Immature natural killer cell (primary cell): ENCODE measurements at places on chromosomes 4 and X. TPM values are rescaled to one million over a fixed set of nuclear protein-coding genes. Genes with fewer than 3 reads are reported as not detected.
A peak's percentile ranks its signal among the peaks of the same experiment; 100 is the strongest.

Gene PABPC1L2B
- not detected for polyA plus RNA-seq

Gene WDR17
- polyA plus RNA-seq: not detected

Gene TMEM255A
- polyA plus RNA-seq: 4.0 TPM

Gene RHOH
- 82.0 TPM for polyA plus RNA-seq

Gene MAGEB16
- not detected for polyA plus RNA-seq

Gene ZMYM3
- polyA plus RNA-seq: 5.6 TPM

Gene PTPN13
- polyA plus RNA-seq: not detected

Gene CAMK2D
- 14.8 TPM for polyA plus RNA-seq

Gene MAGEE1
- 3.6 TPM for polyA plus RNA-seq

Gene GPR78
- not detected for polyA plus RNA-seq

Gene ADH1A
- not detected for polyA plus RNA-seq

DNA sequence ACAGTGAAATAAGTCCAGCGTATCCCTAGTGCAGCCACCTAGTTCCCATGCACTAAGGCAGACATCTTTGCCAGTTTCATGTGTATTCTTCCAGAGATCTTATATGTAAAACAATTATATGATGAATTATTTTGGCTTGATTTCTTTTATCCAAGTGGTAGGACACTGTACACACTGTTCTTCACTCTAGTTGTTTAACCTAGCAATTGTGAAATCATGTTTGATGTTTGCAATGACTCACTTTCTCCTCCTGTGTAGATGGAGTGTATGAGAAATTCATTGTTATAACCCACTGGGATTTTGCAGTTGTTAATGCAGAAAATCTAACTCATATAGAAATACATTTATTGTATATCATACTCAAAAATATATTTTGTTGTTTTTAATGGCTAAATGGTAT, 17.5 kb upstream of the TBC1D1 start:
- DNase-seq: no peak
- peaks cover 8% of the 10 kb centered on the region for H3K36me3 ChIP-seq
- no peaks in the 10 kb centered on the region for H3K27me3 ChIP-seq
- H3K4me1 ChIP-seq: peaks cover 6% of the 10 kb centered on the region

DNA sequence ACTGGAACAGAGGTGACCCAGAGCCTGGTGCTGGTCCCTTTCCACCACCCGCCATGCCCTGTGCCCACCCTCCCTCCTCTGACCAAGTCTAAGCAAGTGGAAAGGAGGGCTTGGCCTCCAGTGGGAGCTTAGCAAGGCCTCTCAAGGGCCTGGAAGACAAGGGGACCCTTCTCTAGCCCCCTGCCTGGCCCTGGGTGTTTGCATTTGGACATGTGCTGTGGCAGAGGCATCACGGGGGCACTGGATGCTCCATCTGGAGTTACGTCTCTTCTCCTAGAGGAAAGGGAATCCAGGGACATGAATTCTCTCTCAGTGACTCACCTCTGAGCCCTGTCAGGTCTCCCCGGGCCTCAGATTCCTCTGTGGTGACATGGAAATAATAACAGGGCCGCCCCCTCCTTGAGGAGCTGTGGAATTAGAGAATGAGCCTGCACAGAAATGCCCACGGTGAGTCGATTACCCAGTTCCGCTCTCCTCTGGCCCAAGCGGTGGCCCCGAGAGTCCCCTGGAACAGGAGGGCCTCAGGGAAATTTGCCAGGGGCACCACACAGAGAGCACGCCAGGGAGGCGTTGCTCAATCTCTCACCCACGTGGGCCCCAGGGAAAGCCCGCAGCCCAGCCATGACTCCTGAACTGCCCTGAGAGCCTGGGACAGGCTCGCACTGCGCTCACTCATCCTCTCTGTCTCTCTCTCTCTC, 189.6 kb downstream of the BCOR start:
- H3K4me3 ChIP-seq: no peak overlapping the region
- H3K27ac ChIP-seq: no peak overlapping the region
- no peak for DNase-seq
- H3K36me3 ChIP-seq: no peaks in the 10 kb centered on the region

- no peaks in the 10 kb centered on the region for H3K27me3 ChIP-seq
- no peak overlapping the region for H3K27ac ChIP-seq
- DNase-seq: no peak
- no peaks in the 10 kb centered on the region for H3K4me1 ChIP-seq
- peaks cover 2% of the 10 kb centered on the region for H3K36me3 ChIP-seq
- H3K4me3 ChIP-seq: no peak overlapping the region
Measured at GRCh38 chrX:27599928-27600327, 9.8 kb downstream of the DCAF8L2 start.

DNA sequence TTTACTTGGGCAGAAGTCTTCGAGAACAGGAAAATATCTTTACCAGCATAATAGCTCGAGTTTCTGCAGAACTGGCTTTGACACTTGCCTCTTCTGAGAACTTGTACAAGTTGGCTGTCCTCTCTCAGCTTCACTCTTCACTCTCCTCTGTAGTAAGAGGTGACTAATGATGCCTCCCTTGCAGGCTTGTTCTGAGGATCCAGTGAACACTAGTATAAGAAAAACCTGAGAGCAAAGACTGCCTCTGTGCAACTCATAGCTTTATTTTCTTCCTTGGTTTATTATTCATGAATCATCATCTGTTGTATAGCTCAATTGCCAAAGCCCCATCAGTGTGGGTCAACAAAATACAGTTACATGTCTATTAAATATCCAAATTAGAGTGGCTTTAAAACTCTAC, 266.7 kb upstream of the CLNK start:
- H3K36me3 ChIP-seq: no peaks in the 10 kb centered on the region
- H3K27ac ChIP-seq: no peak overlapping the region
- H3K4me1 ChIP-seq: peaks cover 15% of the 10 kb centered on the region
- H3K27me3 ChIP-seq: peaks cover 4% of the 10 kb centered on the region
- H3K4me3 ChIP-seq: no peak overlapping the region

GRCh38 chr4:76192236-76192635, 21.4 kb downstream of the SCARB2 start:
- no peaks in the 10 kb centered on the region for H3K4me1 ChIP-seq
- no peak overlapping the region for H3K4me3 ChIP-seq
- no peak for DNase-seq

DNA sequence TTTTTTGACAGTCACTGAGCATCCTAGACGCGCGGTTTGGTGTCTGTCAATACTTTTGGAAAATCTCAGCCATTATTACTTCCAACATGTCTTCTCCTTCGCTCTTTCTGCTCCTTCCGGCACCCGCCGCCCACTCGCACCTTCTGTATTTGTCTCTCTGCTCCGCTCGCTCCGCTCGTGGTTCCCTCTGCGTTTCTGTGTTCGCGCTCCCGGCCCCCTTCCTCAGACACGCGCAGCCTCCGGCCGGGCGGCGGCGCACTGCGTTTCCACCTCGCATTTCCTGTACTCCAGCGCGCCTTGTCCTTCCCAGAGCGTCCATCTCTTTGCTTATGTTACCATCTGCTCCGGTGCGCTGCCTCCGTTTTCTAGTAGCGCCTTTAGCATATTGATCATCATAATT, 21.1 kb downstream of the PDE6B start:
- H3K4me1 ChIP-seq: no peaks in the 10 kb centered on the region
- H3K36me3 ChIP-seq: no peaks in the 10 kb centered on the region
- peaks cover 7% of the 10 kb centered on the region for H3K27me3 ChIP-seq

DNA sequence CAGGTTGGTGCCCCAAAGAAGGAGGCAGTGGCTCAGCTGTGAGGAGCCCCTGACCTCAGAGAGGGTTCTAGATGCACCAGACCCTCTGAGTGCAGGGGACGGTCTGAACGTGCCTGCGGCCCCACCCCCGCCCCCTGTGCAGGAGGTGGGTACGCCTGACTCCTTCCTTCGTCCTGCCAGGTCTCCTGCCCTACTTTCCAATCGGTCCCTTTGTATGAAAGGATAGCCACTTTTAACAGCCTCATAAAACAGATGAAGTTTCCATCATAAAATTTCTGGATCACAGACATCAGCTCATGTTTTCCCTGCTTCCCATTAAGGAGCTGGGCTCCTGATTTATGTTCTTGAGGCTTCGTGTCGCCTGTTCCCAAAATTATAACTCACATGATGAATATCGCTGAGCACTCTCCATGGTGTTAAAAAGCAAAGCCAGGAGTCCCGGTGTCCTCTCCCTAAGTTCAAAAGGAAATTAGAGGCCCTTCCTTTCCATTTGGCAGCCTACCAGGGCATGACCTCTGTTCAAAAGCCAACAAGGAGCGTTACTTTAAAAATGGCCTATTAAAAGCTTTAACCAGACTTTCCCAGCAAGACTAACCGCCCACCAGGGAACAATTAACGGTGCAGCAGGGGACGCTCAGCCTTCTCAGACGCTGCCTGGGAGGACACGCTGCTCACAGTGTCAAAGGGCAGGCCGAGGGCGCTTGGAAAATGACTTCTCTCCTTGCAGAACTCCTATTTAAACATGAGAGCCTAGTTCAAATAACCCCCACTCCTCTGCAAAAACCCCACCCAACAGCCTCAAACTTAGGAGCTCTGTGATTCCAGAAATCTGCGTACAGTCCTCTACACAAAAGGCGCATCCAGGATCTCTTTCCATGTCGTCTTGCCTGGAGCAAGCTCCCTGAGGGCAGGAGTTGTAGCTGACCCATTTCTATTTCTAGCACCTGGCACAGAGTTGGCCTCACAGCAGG, 181.9 kb downstream of the AFAP1 start:
- peaks cover 24% of the 10 kb centered on the region for H3K4me1 ChIP-seq
- DNase-seq: no peak
- no peak overlapping the region for H3K4me3 ChIP-seq
- H3K27me3 ChIP-seq: peaks cover 3% of the 10 kb centered on the region
- no peaks in the 10 kb centered on the region for H3K36me3 ChIP-seq
- H3K27ac ChIP-seq: peak overlapping the region; percentile 85

DNA sequence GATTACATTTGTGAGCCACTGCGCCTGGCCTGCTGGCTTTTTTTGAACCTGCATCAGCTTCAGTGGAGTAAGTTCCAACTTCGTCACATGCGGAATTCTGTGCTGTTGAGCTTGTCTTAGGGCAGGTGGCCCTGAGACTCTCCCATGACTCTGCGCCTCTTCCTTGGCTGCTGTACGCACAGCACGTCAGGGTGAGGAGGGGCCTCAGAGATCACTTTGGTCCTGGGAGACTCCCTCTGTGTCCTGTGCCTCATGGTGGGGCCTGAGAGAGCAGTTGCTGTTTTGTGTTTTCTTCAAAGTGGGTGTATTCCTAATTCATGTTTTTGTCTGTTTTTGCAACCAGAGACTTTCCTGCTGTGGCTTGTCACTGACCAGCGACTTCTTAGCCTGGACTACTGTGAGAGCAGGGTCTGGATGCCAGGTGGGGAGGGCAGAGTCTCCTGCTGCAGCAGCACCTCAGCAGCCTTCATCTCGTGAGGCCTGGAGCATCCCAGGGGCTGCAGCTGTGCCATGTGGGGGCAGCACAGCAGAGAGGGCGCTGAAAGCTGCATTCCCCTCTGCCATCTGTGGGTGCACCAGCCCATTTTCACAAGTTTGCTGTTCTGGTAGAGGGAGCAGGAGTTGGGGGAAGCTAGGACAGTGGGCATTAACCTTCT, 107.8 kb downstream of the TNIP2 start:
- no peak overlapping the region for H3K27ac ChIP-seq
- peaks cover 20% of the 10 kb centered on the region for H3K4me1 ChIP-seq
- peaks cover 12% of the 10 kb centered on the region for H3K36me3 ChIP-seq
- DNase-seq: no peak
- H3K27me3 ChIP-seq: no peaks in the 10 kb centered on the region

- peaks cover 5% of the 10 kb centered on the region for H3K27me3 ChIP-seq
- no peaks in the 10 kb centered on the region for H3K36me3 ChIP-seq
- H3K4me3 ChIP-seq: no peak overlapping the region
- DNase-seq: no peak
- H3K27ac ChIP-seq: no peak overlapping the region
Measured at GRCh38 chrX:1895583-1895982, 280.7 kb downstream of the ASMT start.

- no peaks in the 10 kb centered on the region for H3K4me1 ChIP-seq
- peaks cover 11% of the 10 kb centered on the region for H3K27me3 ChIP-seq
- DNase-seq: no peak
- no peak overlapping the region for H3K4me3 ChIP-seq
Measured at GRCh38 chrX:153378607-153379006, 22.5 kb downstream of the PNMA6E start.
